CD4-positive, alpha-beta T cell treated with Interleukin-2 at 100 ng/mL for 4 hours (primary cell): ENCODE measurements at places on chromosomes 1 and 21.

- DNase-seq = no peak
Observed at GRCh38 chr1:60108196-60108595, 34.6 kb upstream of the C1orf87 start.

- DNase-seq = no peak
Observed at GRCh38 chr1:110677526-110677925, 2.8 kb upstream of the KCNA3 start.

GRCh38 chr1:154842635-154843034 lies 27.4 kb downstream of the KCNN3 start:
- no peak for DNase-seq

DNA sequence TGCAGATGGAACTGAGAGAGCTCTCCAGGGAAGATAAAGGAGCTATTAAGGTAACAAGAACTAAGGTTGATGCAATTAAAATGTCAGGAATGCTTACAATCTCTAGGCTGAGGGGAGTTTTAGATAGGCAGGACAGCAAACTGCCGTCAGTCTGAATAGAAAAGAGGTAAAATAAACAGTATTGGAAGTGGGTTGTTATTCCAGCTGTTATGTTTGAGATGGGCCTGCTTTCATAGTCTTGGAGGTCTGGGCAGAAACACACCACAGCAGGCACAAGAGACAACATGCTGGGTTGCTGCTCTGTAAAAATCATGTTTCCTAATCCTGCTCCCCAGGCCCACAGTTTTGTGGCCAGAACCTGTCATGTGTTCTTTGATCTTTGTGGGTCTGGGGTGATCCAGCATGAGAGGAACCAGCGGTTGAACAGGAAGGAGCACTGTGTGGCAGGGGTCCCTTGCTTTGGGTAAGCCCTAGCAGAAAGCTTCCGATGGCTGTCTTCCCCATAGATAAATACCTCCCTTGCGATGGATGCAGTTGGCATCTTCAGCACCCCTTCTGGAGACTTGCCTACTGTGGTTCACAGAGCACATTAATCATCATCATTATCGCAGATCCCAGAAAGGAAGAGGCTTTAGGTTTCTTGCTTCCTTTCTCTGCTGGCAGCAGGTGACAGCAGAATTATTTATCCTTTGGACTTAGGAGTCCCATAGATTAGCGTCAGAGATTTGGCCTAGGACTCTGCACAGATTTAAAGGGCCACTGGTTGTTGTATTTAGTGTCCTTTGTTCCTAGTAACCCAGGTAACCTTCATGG lies 97.1 kb downstream of the AK5 start:
- DNase-seq = no peak

- DNase-seq = no peak
Observed at GRCh38 chr21:20611008-20611407, 387.2 kb upstream of the NCAM2 start.

- DNase-seq = no peak
Observed at GRCh38 chr1:243738020-243738419, 112.0 kb downstream of the AKT3 start.

DNA sequence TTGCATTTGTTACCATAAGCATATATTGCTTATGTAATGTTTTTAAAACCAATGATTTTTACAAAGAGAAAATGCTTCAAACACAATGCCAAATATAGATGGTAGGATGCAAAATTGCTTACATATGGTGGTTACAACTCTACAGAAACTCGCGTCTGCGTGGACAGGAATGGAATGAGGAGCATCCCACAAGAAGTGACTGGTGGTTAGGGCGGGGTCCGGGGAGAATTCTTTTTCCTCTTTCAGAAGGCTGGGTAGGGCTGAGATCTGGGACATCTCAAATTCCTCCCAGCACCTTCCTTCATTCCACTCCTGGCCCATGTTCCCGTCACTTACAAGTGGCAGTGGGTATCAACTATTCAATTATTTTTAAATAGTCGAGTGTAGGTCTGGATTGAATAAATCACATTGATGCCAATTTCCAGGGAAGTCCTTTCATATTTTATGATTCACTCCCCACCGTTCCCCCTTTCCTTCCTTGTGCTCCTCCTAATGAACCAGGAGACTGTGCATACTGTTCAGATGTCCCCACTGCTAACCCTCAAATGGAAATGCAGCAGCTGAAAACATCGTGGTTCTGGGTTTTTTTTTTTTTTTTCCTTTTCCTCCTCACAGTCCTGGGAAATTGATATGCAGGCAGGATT lies 174.5 kb upstream of the POU3F1 start:
- DNase-seq = no peak

DNA sequence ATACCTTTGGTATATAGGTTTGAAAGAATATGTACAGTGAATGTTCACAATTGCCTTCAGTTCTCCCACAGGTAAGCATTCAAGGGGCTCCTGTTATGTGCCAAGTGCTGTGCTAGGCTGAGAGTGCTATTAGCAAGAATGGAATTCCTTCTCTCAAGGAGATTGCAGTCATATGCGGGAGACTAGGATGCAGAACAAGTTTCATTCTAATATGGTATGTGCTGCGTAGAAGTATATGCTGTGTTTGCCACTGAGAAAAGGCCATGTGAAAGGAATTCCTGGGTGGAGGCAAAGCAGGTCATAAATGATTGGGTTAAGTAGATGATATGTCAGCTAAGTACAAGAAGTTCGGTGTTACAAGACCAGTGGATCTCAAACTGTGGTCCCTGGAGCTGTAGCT lies 303.0 kb downstream of the GPATCH2 start:
- no peak for DNase-seq

DNA sequence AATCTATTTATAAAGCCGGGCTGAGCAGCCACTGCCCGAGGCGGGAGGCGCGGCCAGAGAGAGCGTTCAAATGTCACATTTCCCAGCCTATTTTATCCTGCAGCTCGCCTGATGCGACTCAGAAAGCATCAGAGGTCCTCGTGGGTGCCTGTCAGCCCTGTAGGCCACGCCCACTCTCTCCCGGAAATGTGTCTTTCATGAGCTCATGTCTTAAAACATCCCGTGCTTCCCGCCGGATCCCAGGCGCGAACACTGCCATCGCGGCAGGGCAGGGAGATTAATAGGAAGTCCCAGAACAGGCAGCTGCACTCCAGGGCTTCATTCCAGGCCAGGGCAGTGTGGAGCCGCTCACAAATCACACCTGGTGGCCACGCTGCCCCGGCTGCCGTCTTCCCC lies 117.5 kb downstream of the PRDM16 start:
- DNase-seq = no peak
